Melanocyte of skin (primary cell): ENCODE measurements at places on chromosomes 6 and 20. TPM values are rescaled to one million over a fixed set of nuclear protein-coding genes. Genes with fewer than 3 reads are reported as not detected.

The FAM83B gene
- total RNA-seq, result not detected in 2 replicates

The PRDM13 gene
- not detected in 2 replicates for total RNA-seq

The RIPOR2 gene
- 3.4 and 4.4 TPM in 2 replicates for total RNA-seq

The GABRR1 gene
- not detected in 2 replicates for total RNA-seq

The WFDC5 gene
- total RNA-seq, result not detected in 2 replicates

The PBX2 gene
- 30.5 and 33.0 TPM in 2 replicates for total RNA-seq

The MUC22 gene
- total RNA-seq, result not detected in 2 replicates

The PSORS1C1 gene
- total RNA-seq, result under 0.01 and 0.67 TPM in 2 replicates

The SLC13A3 gene
- total RNA-seq, result 1.8 and 3.1 TPM in 2 replicates

The SLX4IP gene
- 4.3 and 5.1 TPM in 2 replicates for total RNA-seq

The ARMC2 gene
- total RNA-seq, result 1.7 and 3.4 TPM in 2 replicates

The SRMS gene
- total RNA-seq, result not detected in 2 replicates

The HEY2 gene
- 0.34 and 0.36 TPM in 2 replicates for total RNA-seq

The TMEM200A gene
- not detected in 2 replicates for total RNA-seq

The HDGFL1 gene
- total RNA-seq, result not detected in 2 replicates

The LAMA2 gene
- total RNA-seq, result 1.00 and 1.2 TPM in 2 replicates
